ENCODE measurements at places on chromosomes 12 and 14. TPM values are rescaled to one million over a fixed set of nuclear protein-coding genes. Genes with fewer than 3 reads are reported as not detected.

Gene GPR84
- polyA plus RNA-seq = 0.15 TPM

Gene PTPRR
- polyA plus RNA-seq = 0.67 TPM

Gene NKX2-8
- not detected for polyA plus RNA-seq

Gene CLEC7A
- 1.5 TPM for polyA plus RNA-seq

Gene GPRC5D
- 0.32 TPM for polyA plus RNA-seq

Data from forelimb muscle (tissue), 1 donor.